ENCODE measurements at places on chromosomes 4 and X.

- DNase-seq = no peak
These were observed 16.7 kb upstream of the RBM41 start for GRCh38 chrX:107135049-107135964.

- no peak for DNase-seq
These were observed 150.4 kb downstream of the MAGEC1 start for GRCh38 chrX:142054094-142054493.

GRCh38 chr4:124913237-124913636 is 200.7 kb upstream of the ANKRD50 start:
- no peak for DNase-seq

DNA sequence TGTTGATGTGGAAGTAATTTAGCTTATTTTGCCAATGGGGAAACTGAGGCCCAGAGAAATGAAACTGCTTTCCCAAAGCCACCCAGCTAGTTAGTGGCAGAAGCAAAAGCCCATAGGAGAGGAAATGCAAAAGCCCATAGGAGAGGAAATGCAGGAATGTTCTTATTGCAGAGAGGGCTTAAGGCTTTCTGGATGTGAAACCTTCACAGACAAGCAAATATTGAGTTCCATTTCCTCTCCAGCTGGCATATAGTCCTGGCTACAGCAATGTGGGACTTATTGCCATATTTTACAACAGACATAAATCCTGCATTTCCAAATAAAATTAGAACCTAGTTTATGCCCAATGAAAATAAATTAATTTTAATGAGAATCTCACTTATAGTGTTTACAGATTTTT is 69.7 kb downstream of the TMEM154 start:
- no peak for DNase-seq

DNA sequence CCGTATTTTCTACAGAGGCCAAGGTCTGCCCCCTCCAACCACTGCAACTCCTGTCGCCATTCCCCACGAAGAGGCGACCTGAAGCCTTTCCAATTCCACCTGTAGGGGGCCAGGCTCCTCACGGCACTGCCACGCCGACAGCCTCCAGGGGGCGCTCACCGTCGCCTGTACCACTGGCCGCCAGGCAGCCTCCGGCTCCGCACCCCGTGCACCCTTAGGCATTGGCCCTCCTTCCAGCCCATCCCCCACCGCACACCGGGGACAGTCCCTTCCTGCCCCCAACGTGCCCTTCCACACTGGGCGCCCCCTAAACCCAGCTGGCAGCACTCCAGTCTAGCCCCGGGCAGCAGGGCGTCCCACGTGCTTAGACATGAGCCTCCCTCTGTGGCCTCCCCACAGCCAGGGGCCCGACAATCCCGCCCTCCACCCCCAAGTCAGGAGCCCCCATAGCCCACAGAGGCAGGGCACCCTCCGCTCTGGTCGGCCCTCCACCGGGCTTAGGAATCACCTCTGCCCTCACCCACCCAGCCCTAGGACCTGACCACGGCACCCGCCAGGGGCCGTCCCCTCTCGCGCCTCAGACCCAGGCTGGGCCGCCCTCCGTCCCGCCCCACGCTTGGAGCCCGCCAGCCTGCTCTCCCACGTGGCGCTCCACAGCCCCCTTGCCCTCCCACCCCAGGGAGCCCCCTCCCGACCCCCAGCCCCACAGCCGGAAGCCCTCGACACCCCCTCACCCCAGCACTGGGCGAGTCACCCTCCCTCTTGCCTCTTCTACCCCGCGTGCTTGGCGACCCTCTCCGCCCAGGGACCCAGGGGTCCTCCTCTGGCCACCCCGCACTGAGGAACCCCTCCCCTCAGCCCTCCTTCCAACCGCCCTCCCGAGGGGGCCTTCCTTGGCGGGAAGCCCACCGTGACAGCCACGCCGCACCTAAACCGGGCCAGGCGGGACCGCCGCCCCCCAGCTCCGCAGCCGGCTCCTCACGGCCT is 711 bp downstream of the PNMA6E start:
- peak; percentile 63 for DNase-seq

- DNase-seq = no peak
These were observed 1416.1 kb downstream of the RPA4 start for GRCh38 chrX:98299785-98300184.

GRCh38 chr4:162782778-162783525 is 383.7 kb downstream of the NAF1 start:
- DNase-seq = no peak

DNA sequence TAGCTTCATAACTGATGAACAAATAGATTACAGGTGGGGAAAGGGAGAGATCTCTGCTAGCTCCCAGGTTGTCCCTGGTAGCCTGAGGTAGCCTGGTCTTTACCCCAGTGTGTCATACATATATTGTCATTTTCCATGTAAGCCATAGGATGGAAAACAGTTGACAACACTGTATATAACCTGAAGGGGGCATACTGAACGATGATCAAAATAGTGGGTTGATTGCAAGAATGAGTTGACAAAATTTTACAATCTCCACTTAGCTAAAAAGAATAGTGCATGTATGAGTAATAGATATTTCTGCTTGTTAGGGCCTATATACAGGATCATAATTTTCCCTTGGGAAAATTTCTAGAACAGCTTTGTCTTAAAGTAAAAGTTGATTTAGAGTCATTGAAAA is 304.1 kb upstream of the HAND2 start:
- DNase-seq = no peak

DNA sequence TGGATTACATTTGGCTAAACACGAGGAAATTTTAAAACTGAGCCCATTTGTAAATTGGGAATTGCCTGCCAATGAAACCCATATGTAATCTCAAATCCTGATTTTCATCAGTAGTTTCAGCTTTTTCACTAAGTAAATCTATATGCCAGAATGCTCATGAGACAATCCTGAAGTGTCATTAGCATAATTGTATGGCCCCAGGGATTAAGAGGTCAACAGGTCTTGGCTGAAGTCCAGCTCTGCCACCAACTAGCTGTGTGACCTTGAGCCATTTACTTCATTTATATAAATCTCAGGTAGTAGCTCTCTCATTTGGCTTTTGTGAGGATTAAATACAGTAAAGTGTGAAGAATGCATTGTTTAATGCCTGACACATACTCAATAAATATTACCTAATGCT is 320.5 kb upstream of the EMCN start:
- no peak for DNase-seq

GRCh38 chrX:134362560-134363089 is 97.3 kb upstream of the HPRT1 start:
- DNase-seq = no peak

DNA sequence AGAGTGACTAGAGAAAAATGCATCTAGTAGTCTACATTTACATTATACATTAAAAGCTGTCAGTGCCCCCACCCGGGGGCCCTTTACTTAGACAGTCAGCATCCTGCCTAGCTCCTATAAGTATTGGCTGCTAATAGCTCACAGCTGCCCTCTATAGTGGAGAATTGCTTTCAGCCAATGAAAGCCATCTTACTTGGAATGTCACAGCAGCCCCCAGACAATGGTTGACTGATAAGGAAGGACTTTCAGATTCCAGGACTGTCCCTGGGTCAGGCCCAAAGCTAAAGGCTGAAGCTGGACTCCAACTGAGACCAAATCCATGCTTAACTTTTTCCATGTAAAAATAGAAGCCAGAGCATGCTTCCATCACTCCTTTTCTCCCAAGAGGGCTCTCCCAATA is 196.9 kb downstream of the ANKRD50 start:
- DNase-seq = no peak

GRCh38 chr4:82097504-82097903 is 276.3 kb downstream of the HNRNPD start:
- no peak for DNase-seq

GRCh38 chrX:15418041-15418706 is 34.0 kb upstream of the VEGFD start:
- DNase-seq = no peak

- peak; percentile 17 for DNase-seq
These were observed 79.6 kb downstream of the COMMD8 start for GRCh38 chr4:47383829-47384427.

GRCh38 chrX:110477593-110478228 is 119.1 kb downstream of the RTL9 start:
- no peak for DNase-seq

DNA sequence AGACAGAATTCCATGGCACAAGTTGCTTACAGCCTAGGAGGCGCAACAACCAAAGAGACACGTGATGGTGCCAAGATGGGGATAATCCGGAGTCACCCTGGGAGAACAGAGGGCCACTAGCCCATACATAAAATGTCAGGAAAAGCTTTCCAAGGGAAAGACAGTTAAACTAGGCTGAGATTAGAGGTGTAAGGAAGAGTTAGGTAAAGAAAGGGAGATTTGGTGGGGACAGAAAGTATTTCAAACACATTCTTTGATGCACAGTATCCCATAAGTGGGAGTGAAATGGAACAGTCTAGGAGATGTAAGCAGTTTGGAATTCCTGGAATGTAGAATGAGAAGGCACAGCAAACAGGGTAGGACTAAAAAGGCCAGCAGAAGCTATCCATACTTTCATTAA is 860.9 kb upstream of the LCORL start:
- no peak for DNase-seq

GRCh38 chr4:149884529-149885181 is 69.0 kb upstream of the IQCM start:
- DNase-seq = no peak

GRCh38 chrX:136856551-136856950 is 24.0 kb downstream of the RBMX start:
- DNase-seq = no peak

- DNase-seq = no peak
These were observed 73.3 kb downstream of the PSAPL1 start for GRCh38 chr4:7361280-7361895.

- DNase-seq = peak; percentile 10
These were observed 391.6 kb downstream of the ARHGAP24 start for GRCh38 chr4:85866508-85866907.

- DNase-seq = no peak
These were observed 103.8 kb upstream of the LEF1 start for GRCh38 chr4:108272561-108272960.

GRCh38 chr4:71857713-71858451 is 74.0 kb upstream of the GC start:
- DNase-seq = no peak

DNA sequence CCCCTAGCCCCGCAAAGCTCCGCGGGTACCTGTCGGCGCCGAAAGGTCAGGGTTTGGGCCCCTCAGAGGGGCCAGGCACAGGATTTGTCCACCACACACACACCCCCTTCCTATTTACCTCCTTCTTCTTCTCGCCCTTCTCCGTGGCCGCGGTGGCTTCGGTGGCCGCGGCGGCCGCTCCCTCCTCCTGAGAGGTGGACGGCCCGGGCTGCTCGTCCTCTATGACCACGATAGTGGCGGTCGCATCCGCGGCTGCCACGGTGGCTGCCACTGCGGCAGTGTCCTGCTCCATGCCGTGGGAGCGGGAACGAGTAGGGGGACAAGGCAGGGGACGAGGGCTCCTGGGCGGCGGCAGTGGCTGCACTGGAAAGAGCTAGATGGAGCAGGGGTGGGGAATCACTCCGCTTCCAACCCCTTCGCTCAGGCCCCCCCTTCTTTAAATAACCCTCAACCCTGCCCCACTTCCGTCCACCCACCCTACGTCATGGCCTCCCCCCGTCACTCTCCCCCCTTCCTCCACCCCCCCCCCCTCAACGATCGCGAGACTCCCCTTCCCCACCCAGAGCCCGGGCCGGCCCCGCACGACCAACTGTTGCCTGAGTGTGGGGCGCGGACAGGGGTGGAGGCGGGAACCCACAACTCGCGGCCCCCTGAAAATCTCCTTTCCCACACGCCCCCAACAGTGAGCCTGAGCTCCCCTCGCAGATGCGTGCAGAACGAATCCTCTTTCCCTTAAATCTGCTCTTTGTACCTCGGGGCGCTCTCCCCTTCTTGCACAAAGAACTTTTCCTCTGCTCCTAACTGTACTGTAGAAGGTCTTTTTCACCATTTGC is at the start of gene SMARCA1:
Gene SMARCA1, minus strand, starts transcription at position 412 of the 833 bp plus-strand sequence. Its CDS starts 120 bp downstream, at position 292.
- no peak for DNase-seq

GRCh38 chrX:40245488-40246071 is 147.8 kb upstream of the BCOR start:
- DNase-seq = no peak
